ENCODE measurements at places on chromosomes 5 and 9. TPM values are rescaled to one million over a fixed set of nuclear protein-coding genes. Genes with fewer than 3 reads are reported as not detected.

GRCh38 chr5:43256261-43256966 is 56.8 kb downstream of the HMGCS1 start:
- H3K36me3 ChIP-seq = no peaks in the 10 kb centered on the region
- no peak overlapping the region for H3K27ac ChIP-seq
- no peaks in the 10 kb centered on the region for H3K4me1 ChIP-seq
- no peaks in the 10 kb centered on the region for H3K27me3 ChIP-seq
- H3K4me3 ChIP-seq = no peak overlapping the region
- DNase-seq = no peak

EQTN gene
- total RNA-seq = 0.24 TPM

DNA sequence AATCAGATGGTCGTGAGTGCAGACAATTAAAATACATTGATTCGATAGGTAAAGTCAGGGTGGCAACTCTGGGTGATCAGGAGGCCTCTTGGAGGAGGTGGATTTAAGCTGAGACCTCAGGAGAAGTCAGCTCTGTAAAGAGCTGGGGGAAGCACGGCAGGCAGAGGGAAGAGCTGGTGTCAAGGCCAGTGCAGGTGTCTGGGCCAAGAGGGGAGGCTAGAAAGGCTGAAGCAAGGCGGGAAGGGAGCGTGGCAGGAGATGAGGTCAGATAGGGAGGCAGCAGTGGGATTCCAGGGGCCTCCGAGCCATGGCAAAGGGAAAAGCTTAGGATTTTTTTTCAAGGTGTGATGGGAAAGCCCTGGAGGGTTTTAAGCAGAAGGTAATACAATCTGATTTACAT is 178.7 kb downstream of the FSTL4 start:
- H3K27ac ChIP-seq = no peak overlapping the region
- no peak overlapping the region for H3K4me3 ChIP-seq
- DNase-seq = no peak
- H3K27me3 ChIP-seq = no peaks in the 10 kb centered on the region

GRCh38 chr9:80690349-80690939 is 998.9 kb downstream of the TLE1 start:
- DNase-seq = no peak
- no peaks in the 10 kb centered on the region for H3K27me3 ChIP-seq
- no peaks in the 10 kb centered on the region for H3K4me1 ChIP-seq
- no peaks in the 10 kb centered on the region for H3K36me3 ChIP-seq
- H3K27ac ChIP-seq = no peak overlapping the region

- H3K36me3 ChIP-seq = no peaks in the 10 kb centered on the region
- no peak overlapping the region for H3K27ac ChIP-seq
- no peak for DNase-seq
Observed at GRCh38 chr5:78738693-78739300, 90.2 kb upstream of the LHFPL2 start.

DNA sequence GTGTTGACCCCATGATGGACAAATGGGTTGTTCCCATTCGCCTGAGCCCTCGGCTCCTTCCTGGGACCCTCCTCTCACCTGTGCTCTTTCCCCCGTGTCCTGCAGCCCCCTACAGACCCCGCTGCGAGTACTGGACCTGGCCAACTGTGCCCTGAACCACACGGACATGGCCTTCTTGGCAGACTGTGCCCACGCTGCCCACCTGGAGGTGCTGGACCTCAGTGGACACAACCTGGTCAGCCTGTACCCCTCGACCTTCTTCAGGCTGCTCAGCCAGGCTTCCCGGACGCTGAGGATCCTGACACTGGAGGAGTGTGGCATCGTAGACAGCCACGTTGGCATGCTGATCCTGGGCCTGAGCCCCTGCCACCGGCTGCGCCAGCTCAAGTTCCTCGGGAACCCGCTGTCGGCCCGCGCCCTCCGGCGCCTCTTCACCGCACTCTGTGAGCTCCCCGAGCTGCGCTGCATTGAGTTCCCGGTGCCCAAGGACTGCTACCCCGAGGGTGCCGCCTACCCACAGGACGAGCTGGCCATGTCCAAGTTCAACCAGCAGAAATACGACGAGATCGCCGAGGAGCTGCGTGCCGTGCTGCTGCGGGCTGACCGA is 3.4 kb downstream of the LRRC14B start:
- no peaks in the 10 kb centered on the region for H3K27me3 ChIP-seq
- H3K27ac ChIP-seq = no peak overlapping the region
- no peak overlapping the region for H3K4me3 ChIP-seq
- H3K4me1 ChIP-seq = no peaks in the 10 kb centered on the region

DNA sequence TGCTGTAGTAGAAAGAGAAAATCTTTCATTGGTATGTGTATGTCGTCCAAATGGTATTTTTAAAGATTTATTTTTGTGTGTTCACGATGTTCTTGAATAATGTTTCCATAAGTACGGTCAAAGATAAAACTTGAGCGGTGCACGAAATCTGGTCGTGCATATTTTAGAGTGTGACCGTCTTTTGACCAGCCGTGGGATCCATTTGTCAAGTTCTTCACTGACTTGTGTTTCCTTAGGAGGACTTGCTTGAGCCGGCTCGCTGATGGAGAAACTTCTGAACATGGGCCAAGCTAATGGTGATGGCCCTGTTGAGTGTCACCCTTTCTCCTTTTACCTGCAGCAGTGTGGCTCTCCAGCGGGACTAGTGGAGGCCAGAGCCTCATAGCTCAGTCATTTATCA is 11.1 kb upstream of the STC2 start:
- no peaks in the 10 kb centered on the region for H3K36me3 ChIP-seq
- H3K27ac ChIP-seq = no peak overlapping the region
- no peaks in the 10 kb centered on the region for H3K27me3 ChIP-seq
- no peak overlapping the region for H3K4me3 ChIP-seq
- no peak for DNase-seq
- H3K4me1 ChIP-seq = peaks cover 4% of the 10 kb centered on the region

HSD17B3 gene
- total RNA-seq = not detected

GPR150 gene
- not detected for total RNA-seq
